Activated CD4-positive, alpha-beta T cell treated with anti-CD3 and anti-CD28 coated beads, Interleukin-2, amount 50 U/mL, for 1 hour (primary cell): ENCODE measurements at places on chromosomes 3 and 15.

DNA sequence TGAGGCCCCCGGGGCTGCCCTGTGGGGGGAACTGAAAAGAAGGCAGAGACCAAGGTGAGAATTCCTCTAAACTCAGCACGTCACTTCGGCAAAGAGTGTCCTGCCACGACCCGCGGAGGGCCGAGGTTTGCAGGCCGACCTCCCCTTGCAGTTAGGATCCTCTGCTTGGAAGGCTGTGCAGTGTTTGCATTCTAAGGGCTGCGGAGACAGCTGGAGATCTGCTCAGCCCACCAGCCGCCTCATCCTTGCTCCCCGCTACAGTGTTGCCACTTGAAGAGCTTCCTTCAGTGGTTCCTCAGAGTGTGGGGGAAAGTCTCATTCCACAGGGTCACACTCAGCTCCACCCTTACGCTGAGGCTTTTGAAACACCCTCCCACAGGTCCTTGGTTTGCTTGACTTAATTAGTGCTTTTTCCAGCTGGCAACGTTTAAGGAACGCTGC, 10.8 kb downstream of the SLC51A start:
- DNase-seq: no peak

GRCh38 chr15:97045666-97046421, 715.3 kb downstream of the NR2F2 start:
- no peak for DNase-seq

- DNase-seq: no peak
Observed at GRCh38 chr3:5972586-5972985, 785.1 kb downstream of the EDEM1 start.

GRCh38 chr3:120461416-120461815, 10.6 kb upstream of the FSTL1 start:
- no peak for DNase-seq

- no peak for DNase-seq
Observed at GRCh38 chr3:195212033-195212748, 58.8 kb downstream of the XXYLT1 start.

DNA sequence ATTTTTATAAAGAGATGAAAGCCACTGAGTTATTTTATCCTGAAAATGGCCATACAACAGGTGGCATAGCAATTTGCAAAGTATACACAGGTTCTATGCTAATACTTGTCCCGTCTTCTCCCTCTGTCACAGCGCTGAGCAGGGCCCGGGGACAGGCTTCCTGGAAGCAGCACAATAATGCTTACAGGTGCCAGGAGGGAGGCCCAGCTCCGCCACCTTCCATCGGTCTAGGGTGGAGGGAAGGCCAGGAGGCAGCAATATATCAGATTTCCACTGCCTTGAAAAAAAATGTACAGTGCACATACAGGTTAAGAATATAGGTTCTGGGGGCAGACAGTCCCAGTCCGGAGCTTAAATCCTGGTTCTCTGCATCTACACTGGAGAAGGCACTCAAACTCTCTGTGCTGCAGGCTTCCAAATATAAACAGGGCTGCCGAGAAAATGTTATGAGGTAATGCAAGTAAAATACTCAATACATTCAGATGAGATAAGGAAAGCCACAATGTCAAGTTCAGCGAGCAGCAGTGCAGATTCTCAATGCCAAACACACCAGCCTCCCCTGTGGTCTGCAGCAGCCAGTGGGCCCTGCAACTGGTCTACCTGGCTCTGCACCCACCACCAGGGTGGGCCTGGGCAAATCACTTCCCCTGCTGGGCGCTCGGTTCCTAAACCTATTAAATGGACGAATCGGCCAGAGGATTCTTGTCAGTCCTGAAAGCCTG, 189.6 kb downstream of the XXYLT1 start:
- no peak for DNase-seq

- DNase-seq: no peak
Observed at GRCh38 chr3:82342521-82342920, 581.1 kb upstream of the GBE1 start.

GRCh38 chr3:137695351-137695750, 68.8 kb upstream of the SOX14 start:
- no peak for DNase-seq

GRCh38 chr3:82202269-82202668, 440.8 kb upstream of the GBE1 start:
- DNase-seq: no peak

DNA sequence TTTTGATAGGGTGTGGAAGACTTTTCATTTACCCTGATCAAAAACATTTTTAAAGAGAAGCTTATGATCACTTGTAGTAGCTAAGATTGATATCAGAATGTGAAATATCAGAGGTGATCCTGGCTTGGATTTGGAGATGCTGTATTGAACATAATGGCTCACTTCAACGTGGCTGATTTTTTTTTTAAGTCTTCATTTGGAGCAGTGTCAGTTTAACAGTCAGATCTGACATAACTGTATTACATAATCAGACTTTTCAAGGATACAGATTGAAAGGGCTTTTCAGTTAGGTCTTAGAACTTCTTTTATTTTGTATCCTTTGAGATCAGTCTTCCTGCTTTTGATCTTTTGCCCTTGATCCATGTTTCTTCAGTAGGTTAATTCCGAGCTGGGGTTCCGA, 98.5 kb downstream of the ITPR1 start:
- no peak for DNase-seq

DNA sequence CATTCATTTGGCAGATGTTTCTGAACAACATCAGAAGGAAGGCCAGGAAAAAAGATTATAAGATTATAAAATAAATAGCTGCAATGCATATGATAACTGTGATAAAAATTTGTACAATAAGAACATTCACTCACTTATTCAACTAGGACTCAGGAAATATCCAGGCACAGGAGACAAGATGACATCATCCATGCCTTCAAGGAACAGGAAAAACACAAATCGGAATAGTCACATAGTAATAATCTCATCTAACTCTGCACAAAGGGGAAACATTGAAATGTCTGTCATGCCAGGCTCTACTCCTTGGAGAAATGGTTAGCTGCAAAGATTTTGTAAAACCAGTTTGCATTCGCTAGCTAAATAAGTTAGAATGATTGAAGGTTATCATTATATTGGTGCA, 233.5 kb upstream of the AGTR1 start:
- DNase-seq: no peak

DNA sequence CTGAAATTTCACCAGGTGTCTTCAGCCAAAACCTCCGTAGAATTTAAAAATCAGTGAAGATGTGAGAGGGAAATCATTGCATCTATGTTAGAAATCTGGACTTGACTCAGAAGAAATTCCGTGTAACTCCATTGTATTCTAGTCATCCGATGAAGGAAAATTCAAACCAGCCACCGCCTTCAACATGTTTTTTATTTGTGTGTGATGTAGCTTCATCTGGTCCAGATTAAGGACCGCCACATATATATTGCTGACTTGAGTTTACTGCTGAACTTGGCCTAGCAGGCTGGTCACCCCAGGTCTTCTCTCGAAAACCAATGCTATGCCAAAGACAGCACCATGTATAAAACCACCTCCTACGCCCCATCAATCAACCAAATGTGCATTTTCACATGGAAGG, 120.9 kb downstream of the FOXP1 start:
- no peak for DNase-seq

DNA sequence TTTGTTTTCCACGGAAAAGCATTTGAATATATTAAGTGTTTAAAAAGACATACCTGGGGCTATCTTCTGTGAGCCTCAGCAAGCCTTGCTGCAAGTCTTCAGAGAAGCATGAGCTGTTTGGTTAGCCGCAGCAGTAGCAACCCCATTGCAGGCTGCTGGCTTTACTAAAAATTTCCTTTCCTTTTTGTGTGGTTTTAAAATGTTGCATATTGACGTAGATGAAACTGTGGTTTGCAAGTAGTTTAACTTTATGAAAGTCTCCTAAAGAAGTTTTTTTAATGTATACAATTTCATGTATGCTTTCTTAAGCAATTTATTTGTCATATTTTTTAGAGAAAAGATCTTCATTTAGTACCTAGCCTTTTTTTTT, at the start of gene GPR171:
GPR171 (minus strand) TSS at position 166 of the 370 bp plus-strand sequence. CDS start 3,830 bp downstream, outside the sequence.
- peak; percentile 60 for DNase-seq
